ENCODE measurements at places on chromosomes 5 and 9. TPM values are rescaled to one million over a fixed set of nuclear protein-coding genes. Genes with fewer than 3 reads are reported as not detected.
A peak's percentile ranks its signal among the peaks of the same experiment; 100 is the strongest.

GRCh38 chr9:78026947-78027346, 4.7 kb downstream of the GNAQ start:
- no peak for DNase-seq

DNA sequence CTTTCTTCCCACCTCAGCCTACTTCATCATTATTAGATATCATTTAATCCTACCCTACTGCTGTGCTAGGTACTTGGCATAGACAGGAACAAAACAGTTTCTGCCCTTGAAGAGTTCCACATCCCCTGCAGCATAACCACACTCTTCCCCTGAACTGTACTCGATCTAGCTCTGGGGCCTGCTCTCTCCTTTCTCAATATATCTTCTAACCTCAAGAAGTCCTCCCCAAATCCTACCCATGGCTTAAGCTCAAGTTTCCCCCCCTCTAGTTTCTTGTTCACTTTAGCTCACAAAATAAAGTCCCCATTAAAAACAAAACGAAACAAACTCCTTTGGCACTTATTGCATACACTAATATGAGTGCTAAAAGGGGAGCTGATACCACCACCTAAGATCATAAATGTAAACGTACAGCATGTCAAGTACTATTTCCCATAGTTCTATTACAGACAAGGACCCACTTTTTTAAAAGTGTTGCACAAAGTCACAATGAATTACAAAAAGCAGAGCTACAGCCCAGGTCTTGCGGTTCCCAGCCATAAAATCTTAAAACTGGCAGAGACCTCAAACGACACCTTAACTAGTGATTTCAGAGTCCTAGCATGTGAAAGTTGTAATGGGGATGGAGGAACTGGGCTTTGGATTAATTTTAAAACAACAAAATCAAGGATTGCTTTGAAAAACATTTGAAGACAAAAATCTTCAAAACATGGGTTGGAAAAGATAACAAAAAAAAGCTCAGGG, 80.7 kb downstream of the PTPDC1 start:
- no peak for DNase-seq

GRCh38 chr5:16884595-16884994, 51.5 kb downstream of the MYO10 start:
- DNase-seq: no peak

GRCh38 chr9:112170235-112170634, 4.9 kb downstream of the SUSD1 start:
- no peak for DNase-seq

DNA sequence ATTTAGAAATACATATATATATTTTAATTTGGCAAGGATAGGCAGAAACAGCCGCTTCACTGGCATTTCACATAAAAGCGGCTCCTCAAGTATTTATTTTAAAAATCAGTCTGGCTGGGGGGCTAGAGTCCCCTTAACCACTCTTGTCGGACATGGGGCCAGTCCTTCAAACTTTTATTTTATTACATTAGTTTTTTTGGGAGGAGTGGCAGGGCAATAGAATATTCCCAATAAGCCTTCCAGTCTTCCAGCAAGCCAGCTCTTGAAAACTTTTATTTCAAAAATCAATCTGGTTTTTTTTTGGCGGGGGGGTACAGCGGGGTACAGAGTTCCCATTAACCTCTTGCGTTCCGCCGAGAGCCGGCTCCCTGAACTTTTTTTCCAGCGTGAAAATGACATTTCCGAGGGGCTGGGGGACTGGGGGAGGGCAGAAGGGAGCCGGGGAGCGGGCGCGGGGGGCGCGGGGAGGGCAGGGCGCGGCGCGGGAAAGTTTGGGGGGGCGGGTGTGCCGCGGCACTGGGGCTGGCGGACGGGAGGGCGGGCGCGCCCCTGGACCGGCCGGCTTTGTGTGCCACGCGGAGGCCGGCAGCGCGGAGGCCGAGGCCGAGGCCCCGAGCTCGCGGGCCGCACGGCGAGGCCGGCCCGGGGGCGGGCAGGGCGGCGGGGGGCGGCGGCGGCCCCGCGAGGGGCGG, 504 bp upstream of the ZNF618 start:
- DNase-seq: no peak

- DNase-seq: no peak
These were observed 69.8 kb downstream of the MRPL36 start for GRCh38 chr5:1729641-1730486.

GRCh38 chr9:13941714-13942113, 372.2 kb downstream of the NFIB start:
- DNase-seq: no peak

GRCh38 chr5:90810211-90810610, 251.6 kb downstream of the ADGRV1 start:
- no peak for DNase-seq

FBN2 gene
- 0.26 TPM for total RNA-seq

NTRK2 gene
- total RNA-seq: 0.18 TPM

- DNase-seq: no peak
These were observed 3.8 kb downstream of the SELENOP start for GRCh38 chr5:42807722-42808447.

DNA sequence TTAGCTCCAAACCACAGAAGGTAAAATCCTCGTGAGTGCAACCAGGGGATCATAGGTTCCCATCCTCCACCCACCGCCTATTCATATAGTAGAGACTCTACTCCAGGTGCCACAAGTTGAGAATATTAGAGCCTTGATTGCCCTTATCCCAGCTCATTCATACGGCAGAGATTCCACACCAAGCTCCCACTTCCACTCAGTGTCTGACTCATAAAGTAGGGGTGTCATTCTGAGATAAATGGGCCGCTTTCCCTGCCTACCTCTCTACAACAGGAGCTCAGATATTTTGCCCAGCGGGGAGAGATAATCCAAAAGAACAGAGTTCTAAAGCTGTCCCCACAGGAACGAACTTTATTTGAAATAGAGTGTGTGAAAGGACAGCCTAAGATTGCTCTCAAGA, 9.4 kb downstream of the SLC22A4 start:
- no peak for DNase-seq

- DNase-seq: no peak
These were observed 263.9 kb upstream of the TRPC7 start for GRCh38 chr5:136629125-136629792.

DNA sequence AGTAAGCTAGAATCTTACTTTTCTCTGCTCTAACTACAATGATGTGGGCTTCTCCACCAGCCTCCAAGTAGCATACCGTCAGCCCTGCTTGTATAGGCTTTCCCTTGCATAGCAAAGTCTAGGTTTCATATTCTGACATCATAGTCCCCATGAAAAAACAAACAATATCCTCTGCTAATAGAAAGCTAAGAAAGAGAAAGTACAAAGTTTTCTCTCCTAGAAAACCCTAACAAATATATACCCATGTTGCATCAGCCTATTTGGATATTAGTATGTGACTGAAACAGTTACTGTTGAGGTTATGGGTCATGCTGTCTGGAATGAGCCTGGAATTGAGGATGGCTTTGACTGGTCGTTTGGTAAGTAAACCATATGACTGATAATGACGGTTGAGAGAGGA, 1696.0 kb downstream of the MAT2B start:
- no peak for DNase-seq

DNA sequence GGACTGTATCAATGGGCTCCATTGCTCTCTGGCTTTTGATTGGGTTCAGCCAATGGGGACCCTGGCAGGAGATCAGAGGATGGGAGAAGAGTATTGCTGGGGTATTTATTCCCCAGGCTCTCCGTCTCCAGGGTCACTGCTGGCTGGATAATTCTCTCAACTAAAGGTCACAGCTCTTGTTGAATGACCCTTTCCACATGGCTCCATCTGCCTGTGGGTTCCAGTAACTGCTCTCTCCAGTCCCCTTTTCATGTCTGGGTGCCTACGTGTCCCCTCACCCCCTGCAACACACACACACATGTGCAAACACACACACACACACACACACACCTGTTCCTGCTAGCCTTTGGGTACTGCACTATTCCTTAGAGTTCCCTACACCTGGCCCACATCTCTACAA, 53.9 kb upstream of the RIC1 start:
- no peak for DNase-seq

DNA sequence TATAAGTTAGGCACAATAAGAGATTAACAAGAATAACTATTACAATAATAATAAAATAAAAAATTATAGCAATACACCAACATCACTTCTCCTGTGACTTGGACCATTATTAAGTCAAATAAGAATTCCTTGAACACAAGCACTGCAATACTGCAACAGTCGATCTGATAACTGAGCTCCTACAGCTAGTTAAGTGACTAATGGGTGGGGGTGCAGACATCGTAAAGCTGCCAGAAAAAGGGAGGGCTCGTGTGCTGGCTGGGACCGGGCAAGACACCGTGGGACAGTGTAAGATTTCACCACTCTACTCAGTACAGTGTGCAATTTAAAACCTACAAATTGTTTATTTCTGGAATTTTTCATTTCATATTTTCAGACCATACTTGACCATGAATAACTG, 78.8 kb downstream of the SNX24 start:
- DNase-seq: no peak

ENTREP1 gene
- total RNA-seq: 0.11 TPM

DNA sequence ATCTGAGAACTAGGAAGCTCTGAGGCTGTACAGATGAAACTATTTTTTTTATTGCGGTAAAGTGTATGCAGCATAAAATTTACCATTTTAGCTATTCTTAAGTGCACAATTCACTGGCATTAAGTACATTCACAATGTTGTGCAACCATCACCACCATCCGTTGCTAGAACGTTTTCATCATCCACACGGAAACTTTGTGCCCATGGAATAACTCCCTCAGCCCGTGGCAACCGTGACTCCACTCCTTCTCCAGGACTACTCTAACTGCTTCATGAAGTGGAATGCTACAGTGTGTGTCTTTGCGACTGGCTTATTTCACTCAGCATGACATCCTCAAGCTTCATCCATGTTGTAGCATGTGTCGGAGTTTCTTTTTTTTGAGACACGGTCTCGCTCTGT, 57.1 kb downstream of the COL23A1 start:
- no peak for DNase-seq

DNA sequence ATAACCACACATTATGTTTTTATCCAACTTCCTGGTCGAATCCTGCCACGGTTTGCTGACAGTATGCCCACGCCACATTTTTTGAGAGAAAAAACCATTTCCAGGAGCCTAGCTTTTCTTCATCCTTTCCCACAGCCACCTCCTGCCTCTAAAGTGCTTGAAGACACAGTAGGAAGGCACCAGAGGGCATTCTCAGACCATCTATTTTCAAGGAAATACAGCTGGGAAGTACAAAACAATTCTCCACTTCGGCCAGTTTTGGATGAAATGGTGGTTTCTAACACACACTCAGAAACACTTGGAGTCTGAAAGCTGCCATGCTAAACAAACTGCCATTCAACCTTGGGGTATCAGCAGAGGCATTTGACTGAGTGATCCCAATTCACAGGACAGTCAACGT, 86.3 kb upstream of the RPS23 start:
- no peak for DNase-seq

DNA sequence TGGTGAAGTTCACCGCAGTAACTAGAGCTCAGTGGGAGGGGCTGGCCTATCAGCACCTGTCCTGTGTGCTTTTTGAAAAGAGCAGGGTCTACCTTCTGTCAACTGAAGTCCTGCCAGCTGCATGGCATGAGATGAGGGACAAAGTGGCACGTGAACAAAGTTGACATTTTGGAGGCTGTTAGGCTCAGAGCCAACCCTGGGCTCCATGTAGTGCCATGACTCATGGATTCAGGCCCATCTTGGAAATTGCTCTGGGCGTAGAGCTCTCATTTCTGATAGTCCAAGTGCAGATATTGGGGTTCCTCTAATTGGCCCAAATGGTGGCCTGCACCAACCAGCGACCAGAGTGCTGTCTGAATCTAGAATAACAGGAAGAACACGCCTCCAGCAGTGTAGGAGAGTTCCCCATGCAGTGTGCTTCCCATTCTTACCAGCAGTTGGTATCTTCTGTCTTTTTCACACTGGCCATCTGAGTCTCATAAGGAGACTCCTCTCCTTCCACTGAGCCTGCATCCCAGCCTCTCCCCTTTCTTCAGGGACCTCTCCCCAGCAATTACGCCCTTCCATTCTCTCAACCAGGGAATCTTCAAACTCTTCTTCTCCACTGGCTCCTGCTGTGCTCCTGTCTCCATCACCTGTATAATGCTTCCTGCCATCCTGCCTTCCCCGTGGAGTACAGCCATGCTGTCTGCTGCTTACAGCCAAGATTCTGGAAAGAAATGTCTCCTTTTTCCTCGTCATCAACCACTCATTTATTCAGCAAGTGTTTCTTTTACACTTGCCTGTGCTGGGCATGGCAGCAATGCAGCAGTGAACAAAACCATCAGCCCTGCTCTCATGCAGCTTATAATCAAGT, 30.4 kb downstream of the IRF1 start:
- no peak for DNase-seq

DNA sequence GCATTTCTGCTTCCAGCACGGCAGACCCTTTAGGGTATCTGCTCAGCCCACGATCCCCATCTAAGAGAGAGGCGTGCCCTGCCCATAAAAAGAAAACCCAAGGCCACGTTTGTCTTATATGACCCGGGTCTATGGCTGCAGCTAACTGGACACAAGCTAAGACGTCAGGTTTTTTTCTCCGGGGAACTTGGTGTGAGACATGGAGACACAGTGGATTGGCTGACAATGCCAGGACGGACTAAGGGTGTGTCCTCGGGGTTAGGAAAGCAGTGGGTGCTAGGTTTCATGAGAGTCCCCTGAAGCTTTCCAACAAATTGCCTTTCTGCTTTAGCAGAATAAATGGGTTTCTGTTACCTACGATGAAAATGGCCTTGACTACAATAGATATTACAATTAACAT, 7.1 kb upstream of the FBP2 start:
- DNase-seq: no peak

DNA sequence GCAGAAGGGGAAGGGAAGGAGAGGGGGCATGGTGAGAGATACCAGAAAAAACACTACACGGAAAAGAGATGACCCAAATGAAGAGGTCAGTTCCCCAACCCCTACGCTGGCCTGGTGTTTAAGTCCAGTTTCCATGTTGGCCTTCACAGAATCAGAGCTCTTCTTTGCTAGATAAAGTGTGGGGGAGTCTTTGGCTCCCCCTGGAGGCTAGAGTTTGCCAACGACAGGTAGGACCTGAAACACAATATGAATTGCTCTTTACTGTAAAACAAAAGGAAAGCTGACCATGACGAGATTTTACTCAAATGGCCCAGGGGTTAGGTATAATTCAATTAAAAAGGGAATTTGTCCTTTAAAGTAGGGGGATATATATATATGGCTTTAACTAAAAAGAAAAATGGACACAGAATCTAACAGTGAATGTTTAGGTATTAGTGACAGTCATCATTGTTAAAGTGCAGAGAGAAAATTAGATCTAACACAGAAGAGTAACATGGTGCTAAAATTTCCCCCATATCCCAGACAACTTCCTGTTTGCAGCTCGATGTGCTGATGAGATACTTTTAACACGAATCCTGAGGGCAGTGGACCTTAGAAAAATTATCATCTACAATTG, 92.0 kb downstream of the SV2C start:
- peak; percentile 37 for DNase-seq
